CD4-positive, alpha-beta T cell treated with Interleukin-2 at 100 ng/mL for 4 hours (primary cell): ENCODE measurements at places on chromosomes 16 and 17.
A peak's percentile ranks its signal among the peaks of the same experiment; 100 is the strongest.

DNA sequence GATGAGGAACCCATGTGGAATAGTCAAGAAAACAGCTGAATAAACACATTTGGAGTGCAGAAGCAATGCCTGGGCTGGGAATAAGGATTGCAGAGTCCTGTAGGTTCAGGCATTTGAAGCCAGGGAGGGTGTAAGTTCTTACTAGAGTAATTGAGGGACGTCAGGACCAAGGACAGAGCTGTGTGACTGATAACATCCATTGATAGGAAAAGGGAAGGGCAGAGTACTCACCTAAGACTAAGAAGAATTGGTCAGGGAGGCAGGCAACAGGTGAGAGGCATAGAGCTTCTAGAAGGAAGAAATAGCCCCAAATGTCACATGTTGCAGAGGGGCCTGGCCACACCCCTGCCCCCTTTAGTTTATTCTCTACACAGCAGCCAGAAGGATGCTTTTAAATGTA is 79.8 kb upstream of the TMEM132E start:
- no peak for DNase-seq

DNA sequence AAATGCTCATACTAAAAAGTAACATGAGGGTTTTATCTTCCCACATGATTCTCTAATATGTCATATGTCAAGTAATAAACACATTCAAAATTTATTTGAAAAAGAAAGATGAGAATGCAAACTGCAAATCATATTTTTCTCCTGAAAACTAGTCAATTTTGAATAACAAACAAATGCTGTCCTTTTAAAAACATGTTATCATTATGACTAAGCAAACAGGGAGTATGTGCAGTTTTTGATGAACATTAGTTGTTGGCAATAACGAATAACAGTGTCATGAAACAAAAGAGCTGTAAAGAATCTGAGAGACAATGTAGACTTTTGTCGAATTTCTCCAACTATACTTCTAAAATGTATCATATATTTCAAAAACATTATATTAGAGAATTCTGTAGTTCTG is 34.8 kb downstream of the RPGRIP1L start:
- no peak for DNase-seq

DNA sequence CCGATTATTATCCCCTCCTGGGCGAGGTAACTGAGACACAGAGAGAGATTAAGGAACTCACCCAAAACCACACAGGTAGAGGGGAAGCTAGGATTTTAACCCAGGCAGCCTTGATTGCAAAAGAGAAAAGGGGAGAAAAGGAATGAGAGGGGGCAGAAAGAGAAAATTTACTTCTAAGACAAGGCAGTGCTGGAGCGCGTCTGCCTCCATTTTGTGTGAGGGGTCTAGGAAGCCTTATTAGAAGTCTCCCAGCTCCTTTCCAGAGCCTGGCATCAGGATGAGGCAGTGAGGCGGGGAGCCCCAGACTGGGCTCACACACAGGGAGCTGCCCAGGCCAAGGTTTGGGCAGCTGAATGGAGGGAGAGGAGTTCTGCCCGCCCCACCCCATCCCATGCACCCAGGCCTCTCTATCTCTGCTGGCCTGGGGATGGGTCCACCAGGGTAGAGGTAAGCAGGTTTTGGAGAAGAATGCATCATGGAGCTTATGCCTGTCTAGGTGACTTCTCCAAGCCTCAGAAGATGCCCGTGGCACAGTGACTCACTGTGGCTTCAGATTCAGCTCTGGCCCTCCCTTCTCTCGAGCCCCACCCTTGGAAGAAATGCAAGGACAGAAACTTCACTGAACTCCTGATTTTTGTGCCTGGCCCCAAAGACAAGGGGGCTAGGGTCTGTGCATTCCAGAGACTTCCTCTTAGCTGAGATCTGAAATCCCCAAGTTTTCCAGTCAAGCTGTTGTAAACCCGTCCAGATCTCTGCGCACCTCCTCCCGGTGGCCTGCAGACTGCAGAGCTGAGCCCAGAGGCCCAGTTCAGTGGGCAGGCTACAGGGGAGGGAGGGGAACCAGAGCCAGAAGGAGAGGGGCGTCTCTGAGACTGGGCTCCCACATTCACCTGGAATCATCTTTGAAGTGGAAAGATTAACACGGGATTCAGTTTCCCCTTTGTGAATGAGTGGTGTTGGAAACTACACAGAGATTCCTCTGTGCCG is 95.1 kb upstream of the CDH5 start:
- DNase-seq: no peak

- no peak for DNase-seq
These were observed 2.7 kb downstream of the ASGR2 start for GRCh38 chr17:7111784-7112509.

- peak; percentile 68 for DNase-seq
These were observed 5.3 kb downstream of the NEURL4 start for GRCh38 chr17:7323731-7324437.

DNA sequence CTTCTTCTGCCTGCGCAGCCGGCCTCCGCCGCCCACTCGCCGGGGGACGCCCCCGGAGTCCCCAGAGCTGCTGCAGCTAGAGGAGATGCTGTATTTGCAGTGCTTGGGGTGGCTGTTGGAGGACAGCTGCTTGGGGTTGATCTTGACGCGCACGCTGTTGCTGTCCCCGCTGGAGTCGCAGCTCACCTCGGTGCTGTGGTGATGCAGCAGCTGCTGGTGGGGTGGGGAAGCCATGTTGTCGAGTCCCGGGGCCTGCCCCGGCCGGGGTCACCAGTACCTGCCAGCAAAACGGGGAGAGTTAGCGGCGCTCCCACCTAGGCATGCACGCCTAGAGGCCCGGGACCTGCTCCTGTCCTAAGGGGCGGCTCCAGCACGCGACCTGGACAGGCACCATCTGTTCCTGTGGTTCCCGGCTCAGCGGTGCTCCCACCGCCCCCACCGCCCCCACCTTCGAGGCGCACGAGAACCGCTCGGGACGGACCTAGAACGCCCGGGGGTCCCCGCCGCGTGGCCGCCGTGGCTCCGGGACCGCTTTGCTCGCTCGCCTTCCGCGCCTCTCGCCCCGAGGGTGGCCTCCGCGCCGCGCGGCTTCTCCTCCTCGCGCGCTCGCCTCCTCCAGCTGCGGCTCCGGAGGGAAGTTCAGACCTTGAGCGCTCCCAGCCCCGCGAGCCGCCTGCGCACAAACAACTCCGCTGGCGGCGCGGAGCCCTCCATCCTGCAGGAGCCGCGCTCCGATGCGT is 863 bp downstream of the ADCY9 start:
- peak; percentile 32 for DNase-seq

GRCh38 chr16:17989255-17989654 is 347.3 kb downstream of the NPIPA8 start:
- DNase-seq: no peak

- no peak for DNase-seq
These were observed 26.8 kb upstream of the TMEM220 start for GRCh38 chr17:10756619-10757018.

- no peak for DNase-seq
These were observed 713 bp downstream of the RHOT2 start for GRCh38 chr16:668519-669171.

- DNase-seq: no peak
These were observed 5.5 kb downstream of the SLC13A2 start for GRCh38 chr17:28478712-28479615.

DNA sequence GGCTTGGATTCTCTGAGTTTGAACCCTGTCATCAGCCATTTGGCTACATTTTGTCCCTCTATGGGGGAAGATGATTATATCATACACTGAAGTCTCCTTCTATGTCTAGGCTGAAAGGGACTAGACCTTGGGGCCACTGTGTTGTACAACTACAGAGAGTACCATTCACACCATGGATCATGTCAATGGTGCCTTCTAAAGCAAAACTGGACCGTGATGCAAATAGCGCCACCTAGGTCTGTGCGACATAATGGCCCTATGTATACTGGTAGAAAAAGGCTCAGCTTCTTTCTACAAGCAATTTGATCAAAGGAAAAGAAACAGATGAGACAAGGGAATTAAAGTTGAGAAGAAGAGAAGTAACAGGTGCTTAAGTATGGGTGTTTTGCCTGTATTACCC is 100.7 kb downstream of the LYRM1 start:
- peak; percentile 20 for DNase-seq

DNA sequence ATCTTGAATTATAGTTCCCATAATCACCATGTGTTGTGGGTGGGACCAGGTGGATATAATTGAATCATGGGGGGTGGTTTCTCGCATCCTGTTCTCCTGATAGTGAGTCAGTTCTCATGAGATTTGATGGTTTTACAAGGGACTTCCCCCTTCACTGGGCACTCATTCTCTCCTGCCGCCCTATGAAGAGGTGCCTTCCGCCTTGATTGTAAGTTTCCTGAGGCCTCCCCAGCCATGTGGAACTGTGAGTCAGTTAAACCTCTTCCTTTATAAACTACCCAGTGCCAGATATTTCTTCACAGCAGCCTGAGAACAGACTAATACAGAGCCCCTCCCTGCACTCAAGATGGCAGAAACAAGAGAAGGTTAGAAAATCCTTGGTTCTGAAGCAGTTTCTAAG is 26.4 kb downstream of the LDAF1 start:
- no peak for DNase-seq

GRCh38 chr17:55190748-55191147 is 74.0 kb upstream of the HLF start:
- DNase-seq: no peak

- DNase-seq: no peak
These were observed 185.1 kb downstream of the KIF2B start for GRCh38 chr17:54007855-54008254.

GRCh38 chr17:56786989-56787482 is 46.7 kb downstream of the C17orf67 start:
- peak; percentile 50 for DNase-seq

- peak; percentile 1 for DNase-seq
These were observed 42.4 kb upstream of the NF1 start for GRCh38 chr17:31052187-31052889.

DNA sequence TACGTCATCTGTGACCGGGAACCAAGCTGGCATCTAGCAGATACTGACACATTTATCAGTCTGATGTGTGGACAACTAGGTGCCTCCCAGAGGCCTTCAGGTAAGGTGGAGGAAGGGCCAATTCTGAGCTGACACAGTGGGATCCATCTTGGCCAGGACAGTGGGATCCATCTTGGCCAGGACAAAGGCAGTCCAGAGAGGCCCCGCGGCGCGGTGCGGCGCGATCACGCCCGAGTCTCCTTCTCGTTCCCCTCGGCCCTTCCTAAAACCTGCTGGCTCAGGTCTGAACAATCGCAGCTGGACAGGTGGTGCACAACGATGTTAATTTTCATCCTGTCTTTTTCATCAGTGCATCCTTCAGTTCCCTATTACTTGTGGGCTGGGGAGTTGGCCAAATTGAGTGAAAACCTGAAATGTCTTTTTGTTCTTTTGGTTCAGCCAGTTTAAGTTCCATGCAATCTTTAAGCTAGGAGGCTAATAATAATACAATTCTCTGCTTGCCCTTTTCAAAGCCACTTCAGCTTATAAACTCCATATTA is 486 bp upstream of the WSB1 start:
- no peak for DNase-seq

- peak; percentile 15 for DNase-seq
These were observed 699 bp downstream of the MPRIP start for GRCh38 chr17:17042851-17043460.

DNA sequence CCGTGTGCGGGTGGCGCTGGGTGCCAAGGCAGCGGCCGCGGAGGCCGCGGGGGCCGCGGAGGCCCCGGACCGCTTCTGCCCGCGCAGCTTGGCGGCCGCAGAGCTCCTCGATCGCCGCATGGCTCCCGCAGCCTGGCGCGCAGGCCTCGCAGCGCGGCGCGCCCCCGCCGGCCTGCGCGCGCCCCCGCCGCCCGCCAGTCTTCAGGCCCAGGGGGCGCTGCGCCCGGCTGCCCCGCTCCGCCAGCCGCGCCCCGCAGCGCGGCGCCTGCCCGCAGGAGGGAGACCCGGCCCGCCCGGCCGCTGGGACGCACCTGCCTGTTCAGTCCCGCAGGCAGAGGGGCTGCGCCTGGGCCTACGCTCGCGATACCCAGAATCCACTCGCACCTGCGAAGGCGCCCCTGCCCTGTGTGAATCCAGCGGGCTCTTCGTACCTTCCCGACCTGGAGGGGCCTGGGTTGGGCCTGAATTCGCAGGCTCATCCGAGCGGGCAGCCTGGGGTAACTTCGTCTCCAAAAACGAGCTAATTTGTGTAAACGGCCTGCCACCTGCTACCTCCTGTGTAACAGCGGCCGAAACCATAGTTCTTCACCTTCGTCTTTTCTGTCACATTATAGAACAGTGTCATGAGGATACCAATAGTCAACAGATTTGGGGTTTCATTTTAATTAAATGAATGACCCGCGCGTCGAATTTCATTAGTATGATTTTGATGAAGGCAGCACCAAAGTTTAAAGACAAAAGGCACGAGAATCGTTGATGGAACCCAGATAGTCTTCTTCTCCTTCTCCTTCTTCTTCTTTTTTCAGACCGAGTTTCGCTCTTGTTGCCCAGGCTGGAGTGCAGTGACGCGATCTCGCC is at the start of gene CENPV:
TSS of gene CENPV (minus strand) at position 153 of the 858 bp plus-strand sequence. CDS start at position 120, 33 bp downstream.
- DNase-seq: peak; percentile 52

- DNase-seq: no peak
These were observed 501.2 kb downstream of the SHISA9 start for GRCh38 chr16:13402601-13403000.

- DNase-seq: no peak
These were observed 26.9 kb downstream of the GPRC5B start for GRCh38 chr16:19857593-19858339.

GRCh38 chr17:79339321-79339720 is 264.7 kb downstream of the ENGASE start:
- DNase-seq: no peak

- DNase-seq: no peak
These were observed 91.7 kb downstream of the SLC39A11 start for GRCh38 chr17:73000832-73001231.

DNA sequence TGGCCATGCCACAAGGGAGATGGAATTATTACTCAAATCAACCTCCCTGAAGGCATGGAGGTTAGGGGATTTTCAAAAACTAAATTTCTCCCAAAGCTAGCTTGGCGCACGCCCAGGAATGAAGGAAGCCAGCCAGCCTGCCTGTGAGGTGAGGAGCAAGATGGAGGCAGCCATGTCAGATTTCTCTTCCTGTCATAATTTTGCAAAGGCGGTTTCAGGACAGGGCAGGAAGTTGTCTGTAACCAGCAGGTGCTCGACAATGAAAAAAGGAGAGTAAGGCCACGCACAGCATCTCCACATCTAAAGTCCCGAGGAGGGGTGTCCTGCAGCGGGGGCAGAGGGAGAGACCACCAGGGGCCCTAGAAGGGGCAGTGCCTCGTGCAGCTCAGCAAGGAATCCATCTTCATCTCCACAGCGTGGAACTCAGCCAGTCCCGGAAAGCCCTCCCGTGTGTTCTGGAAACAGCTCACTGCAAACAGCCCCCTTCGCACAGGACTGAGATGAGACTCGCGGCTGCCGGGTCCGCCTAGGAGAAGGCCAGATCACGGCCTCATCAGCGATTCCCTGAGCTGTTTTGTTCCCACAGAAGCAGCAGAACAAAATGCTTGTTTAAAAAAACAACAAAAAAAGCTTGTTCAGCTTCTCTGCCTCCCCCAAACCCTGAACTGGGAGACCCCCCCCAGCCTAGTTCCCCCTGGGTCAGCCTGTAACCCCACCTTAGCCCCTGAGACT is 47.8 kb downstream of the SLC7A5 start:
- DNase-seq: no peak
